Urinary bladder (tissue), 4 donors: ENCODE measurements at places on chromosomes 11 and 22. TPM values are rescaled to one million over a fixed set of nuclear protein-coding genes. Genes with fewer than 3 reads are reported as not detected.

The TREH gene
- not detected for total RNA-seq

The PRG3 gene
- total RNA-seq: not detected

The MRGPRX4 gene
- not detected for total RNA-seq

The ARHGAP8 gene
- total RNA-seq: 2.4 TPM

The NXPE4 gene
- not detected for total RNA-seq

The GAS2L1 gene
- 4.8 TPM for total RNA-seq

The ANO3 gene
- total RNA-seq: 1.2 TPM

The ART1 gene
- total RNA-seq: not detected

The ZBTB16 gene
- total RNA-seq: 10.3 TPM

The FIBIN gene
- total RNA-seq: 46.9 TPM

The PRRG4 gene
- 5.1 TPM for total RNA-seq

The CADM1 gene
- total RNA-seq: 76.0 TPM

The EHF gene
- 79.8 TPM for total RNA-seq

The FAM180B gene
- 0.32 TPM for total RNA-seq

The PSMD13 gene
- total RNA-seq: 58.5 TPM

The TAF10 gene
- total RNA-seq: 12.4 TPM

The DDX25 gene
- total RNA-seq: 0.32 TPM

The XRRA1 gene
- 35.6 TPM for total RNA-seq

The CCDC73 gene
- 0.05 TPM for total RNA-seq

The AIFM3 gene
- 0.53 TPM for total RNA-seq

The OR8D1 gene
- not detected for total RNA-seq

The MAML2 gene
- total RNA-seq: 25.6 TPM

The GAB4 gene
- not detected for total RNA-seq

The IGSF9B gene
- total RNA-seq: 11.4 TPM

The LRP5 gene
- total RNA-seq: 30.8 TPM

The OSM gene
- 0.32 TPM for total RNA-seq

The CHADL gene
- 1.8 TPM for total RNA-seq

The ALX4 gene
- total RNA-seq: 1.5 TPM

The SUSD2 gene
- total RNA-seq: 0.26 TPM

The LRRC10B gene
- total RNA-seq: not detected

The VPREB3 gene
- not detected for total RNA-seq

The OR10G4 gene
- not detected for total RNA-seq

The RFPL1 gene
- not detected for total RNA-seq

The PHF21B gene
- total RNA-seq: 0.63 TPM

The CHRNA10 gene
- total RNA-seq: 0.48 TPM

The ALDH3B2 gene
- total RNA-seq: 2.6 TPM

The SORL1 gene
- total RNA-seq: 53.7 TPM

The NXPE1 gene
- not detected for total RNA-seq

The GP1BB gene
- total RNA-seq: 1.6 TPM

The RIMBP3C gene
- total RNA-seq: 0.26 TPM

The NXPE2 gene
- total RNA-seq: 1.2 TPM

The SVIP gene
- 15.1 TPM for total RNA-seq

The NPAS4 gene
- 1.6 TPM for total RNA-seq

The THY1 gene
- total RNA-seq: 39.2 TPM

The SOX10 gene
- 4.5 TPM for total RNA-seq

The RASGRP2 gene
- total RNA-seq: 7.6 TPM

The ST14 gene
- 9.5 TPM for total RNA-seq

The LINC01488 gene
- not detected for total RNA-seq

The PLAAT2 gene
- total RNA-seq: not detected

The MPPED1 gene
- total RNA-seq: 1.7 TPM

The HOATZ gene
- not detected for total RNA-seq

The P2RX3 gene
- 1.5 TPM for total RNA-seq

The DBX1 gene
- total RNA-seq: not detected

The SYCE3 gene
- total RNA-seq: not detected

The HMOX1 gene
- 9.7 TPM for total RNA-seq

The KCNC1 gene
- 0.74 TPM for total RNA-seq

The EXPH5 gene
- 5.1 TPM for total RNA-seq

The OR2AG1 gene
- total RNA-seq: not detected
